ENCODE measurements at places on chromosomes 11 and 22. TPM values are rescaled to one million over a fixed set of nuclear protein-coding genes. Genes with fewer than 3 reads are reported as not detected.

The MS4A8 gene
- polyA plus RNA-seq: 8.0 TPM

The OR2D2 gene
- polyA plus RNA-seq: not detected

The OR2AG2 gene
- polyA plus RNA-seq: not detected

The CEP126 gene
- 3.1 TPM for polyA plus RNA-seq

The OR8K3 gene
- not detected for polyA plus RNA-seq

The DDI1 gene
- not detected for polyA plus RNA-seq

The NPAS4 gene
- polyA plus RNA-seq: 0.28 TPM

The APOA4 gene
- polyA plus RNA-seq: not detected

The FOSL1 gene
- polyA plus RNA-seq: not detected

The TREH gene
- 0.19 TPM for polyA plus RNA-seq

The SPDYC gene
- not detected for polyA plus RNA-seq

The CABP4 gene
- polyA plus RNA-seq: 1.1 TPM
